Fibroblast of skin of back (primary cell): ENCODE measurements at places on chromosomes 11 and 22.
A peak's percentile ranks its signal among the peaks of the same experiment; 100 is the strongest.

DNA sequence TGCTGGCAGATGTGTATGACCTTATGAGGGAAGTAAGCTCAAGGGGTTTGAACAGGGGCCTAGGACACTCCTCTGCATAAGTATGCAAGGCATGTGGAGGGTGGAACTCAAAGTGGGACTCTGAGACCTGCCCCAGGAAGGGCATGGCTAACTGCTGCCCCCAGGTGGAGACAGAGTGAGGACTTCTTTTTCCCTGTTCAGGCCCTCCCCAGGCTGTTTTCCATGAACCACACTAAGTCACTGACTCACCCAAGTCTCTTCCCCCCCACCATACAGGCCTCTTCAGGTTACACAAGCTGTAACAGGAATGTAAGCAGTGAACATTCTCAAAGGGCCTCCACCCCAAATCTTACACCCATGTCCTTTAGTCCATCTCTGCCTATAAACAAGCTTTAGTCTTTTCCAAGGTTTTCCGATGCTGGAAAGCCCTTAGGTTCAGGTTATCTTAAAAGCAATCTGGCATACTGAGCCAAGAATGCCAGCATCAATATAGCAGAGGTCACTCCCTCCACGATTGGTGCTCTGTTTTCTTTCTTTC lies 13.1 kb downstream of the EEF1G start:
- DNase-seq: peak; percentile 98

DNA sequence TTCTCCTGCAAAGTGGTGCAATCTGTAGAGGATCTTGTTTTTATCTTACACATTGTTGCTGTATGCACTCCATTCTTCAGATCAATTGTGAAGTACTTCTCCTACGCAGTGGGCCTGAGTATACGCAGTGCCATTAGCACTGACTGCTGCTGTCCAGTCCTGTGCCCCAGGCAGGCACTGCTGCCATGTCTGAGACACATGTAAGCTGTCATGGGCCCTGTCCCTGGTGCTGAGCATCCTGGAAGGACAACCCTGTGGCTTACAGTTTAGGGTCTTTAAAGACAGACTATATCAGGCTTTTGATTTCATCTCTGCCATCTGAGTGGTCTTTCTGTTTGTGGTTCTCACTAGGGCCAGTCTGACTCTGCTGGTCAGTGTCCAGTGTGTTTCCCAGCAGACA lies 44.8 kb upstream of the PTPN5 start:
- peak; percentile 1 for DNase-seq

DNA sequence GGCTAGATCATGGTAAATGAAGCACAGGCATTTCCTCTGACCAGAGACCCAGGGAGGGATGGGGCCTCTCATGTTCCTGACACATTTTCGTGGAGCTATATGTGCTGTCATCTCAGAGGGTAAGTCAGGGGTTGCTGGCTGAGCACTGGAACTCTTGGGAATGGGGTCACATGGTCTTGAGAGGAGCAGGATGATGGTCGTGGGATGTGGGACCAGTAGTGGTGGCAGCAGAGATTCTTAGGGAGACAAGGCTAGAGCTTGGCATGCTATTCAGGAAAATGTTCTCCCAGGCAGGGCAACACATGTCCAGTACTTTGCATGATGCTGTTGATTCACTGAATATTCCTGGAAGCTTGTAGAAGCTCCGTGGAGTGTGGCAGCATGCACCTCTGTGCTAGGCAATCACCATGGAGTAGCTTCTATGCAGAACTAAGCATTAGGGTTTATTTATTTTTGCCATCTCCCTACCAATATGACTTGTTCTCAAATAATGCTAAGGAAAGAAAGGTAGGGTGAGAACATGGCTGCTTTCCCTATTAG lies 31.4 kb upstream of the TTC12 start:
- no peak for DNase-seq

DNA sequence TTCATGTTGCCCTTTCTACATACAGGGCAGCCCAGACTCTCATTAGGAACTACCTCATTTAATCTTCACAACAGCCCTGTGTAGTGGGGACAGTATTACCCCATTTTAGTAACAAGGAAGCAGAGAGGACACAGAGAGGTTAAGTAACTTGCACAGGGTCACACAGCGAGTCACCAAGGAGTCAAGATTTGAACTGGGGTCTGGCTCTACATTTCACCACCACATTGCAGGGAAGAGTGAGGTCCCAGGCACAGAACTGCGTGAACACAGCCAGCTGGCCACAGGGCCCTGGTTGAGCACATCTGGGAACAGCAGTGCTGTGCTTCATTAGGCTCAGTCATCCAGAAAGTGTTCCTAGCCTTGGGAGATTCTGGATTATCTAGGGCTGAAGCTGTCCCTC lies 45.4 kb upstream of the ISX start:
- DNase-seq: no peak
